Stimulated activated CD8-positive, alpha-beta memory T cell treated with anti-CD3 and anti-CD28 coated beads, Interleukin-4, amount 100 ng/mL, for 1 hour (primary cell): ENCODE measurements at places on chromosomes 11 and 22.

DNA sequence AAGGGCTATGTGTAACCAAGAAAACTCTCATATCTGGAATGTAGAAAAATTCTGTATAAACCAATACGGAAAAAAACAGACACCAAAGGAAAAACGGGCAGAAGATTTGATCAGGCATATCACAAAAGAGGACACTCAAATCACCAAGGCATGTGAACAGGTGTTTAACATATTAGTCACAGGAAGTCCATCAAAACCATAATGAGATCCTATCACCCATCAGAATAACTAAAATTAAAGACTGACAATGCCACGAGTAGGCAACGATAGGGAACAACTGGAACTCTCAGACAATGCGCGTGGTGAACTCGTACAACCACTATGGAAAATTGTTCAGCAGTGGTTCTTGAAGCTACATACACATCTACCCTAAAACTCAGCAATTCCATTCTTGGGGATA lies 94.5 kb downstream of the MICAL3 start:
- no peak for DNase-seq

GRCh38 chr11:73267122-73267846 lies 4.9 kb upstream of the P2RY6 start:
- DNase-seq: no peak

DNA sequence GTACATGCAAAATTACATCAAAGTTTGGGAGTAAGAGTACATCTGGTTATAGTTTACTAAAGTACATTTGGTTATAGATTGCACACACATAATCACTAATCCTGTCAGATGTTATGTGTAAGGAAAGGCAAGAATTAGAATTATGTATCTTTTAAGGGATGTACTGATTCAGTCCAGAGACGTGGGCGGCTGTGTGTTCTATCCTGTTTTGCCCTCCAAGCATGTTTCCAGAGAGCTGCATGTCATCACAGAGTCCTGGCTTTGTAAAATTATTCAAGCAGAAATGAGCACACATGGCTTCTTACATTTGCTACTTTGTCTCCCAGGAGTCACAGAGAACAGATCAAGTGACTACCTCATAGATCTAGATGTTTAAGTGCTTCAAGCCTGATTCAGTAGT lies 33.2 kb upstream of the CEP126 start:
- no peak for DNase-seq

DNA sequence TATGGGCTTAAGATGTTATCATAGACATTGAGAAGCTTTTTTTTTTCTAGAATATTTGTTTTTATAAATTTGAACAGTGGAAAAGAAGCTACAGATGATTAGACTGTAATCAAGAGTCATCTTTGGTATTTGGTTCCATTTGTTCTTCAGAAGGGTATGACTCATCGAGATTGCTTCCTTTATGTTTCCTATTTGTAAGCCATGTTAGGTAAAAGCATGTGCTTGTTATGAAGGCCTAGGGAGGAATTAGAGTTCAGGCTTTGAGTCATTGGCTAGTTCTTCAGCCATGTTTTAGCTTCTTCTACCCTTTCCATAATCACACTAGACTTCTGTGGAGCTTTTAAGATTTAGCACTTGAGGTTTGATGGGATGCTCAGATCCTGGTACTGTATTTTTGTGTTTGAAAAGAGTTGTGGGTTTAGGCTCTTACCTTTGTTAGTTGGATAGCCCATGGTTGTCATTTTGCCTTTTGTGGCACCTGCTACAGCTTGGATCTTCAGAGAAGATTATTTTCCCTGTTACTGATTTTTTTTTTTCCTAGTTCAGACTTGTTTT lies 44.3 kb downstream of the POLD3 start:
- no peak for DNase-seq

DNA sequence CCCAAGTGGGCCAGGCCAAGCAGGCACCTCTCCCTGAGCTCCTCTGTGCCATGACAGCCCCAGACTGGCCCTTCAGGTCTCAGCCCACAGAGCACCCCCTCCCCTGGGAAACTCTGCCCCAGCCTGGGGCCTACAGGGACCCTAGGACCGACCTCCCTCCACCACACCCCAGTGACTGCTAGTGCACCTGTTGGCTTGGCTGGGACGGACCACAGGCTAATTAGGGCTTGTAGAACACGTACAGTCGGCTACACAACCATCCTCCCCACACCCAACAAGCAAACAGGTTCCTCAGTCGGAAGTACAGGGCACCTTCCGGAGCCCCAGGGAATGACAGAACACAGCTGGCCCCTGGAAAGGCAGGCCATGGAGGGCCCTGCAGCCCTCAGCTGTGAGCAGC lies 4.3 kb downstream of the SBF1 start:
- no peak for DNase-seq

DNA sequence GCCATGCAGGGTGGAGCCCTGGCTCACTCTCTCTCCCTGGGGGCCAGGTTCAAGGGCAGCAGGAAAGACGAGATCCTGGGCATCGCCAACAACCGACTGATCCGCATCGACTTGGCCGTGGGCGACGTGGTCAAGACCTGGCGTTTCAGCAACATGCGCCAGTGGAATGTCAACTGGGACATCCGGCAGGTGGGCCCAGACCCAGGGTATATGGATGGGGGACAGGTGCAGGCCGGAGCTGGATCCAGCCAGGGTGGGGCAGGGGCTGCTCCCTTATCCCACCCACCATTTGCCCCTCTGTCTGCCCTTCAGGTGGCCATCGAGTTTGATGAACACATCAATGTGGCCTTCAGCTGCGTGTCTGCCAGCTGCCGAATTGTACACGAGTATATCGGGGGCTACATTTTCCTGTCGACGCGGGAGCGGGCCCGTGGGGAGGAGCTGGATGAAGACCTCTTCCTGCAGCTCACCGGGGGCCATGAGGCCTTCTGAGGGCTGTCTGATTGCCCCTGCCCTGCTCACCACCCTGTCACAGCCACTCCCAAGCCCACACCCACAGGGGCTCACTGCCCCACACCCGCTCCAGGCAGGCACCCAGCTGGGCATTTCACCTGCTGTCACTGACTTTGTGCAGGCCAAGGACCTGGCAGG lies 2.9 kb downstream of the TRPT1 start:
- no peak for DNase-seq

GRCh38 chr22:36701965-36702621 lies 1.5 kb downstream of the CACNG2 start:
- DNase-seq: no peak

DNA sequence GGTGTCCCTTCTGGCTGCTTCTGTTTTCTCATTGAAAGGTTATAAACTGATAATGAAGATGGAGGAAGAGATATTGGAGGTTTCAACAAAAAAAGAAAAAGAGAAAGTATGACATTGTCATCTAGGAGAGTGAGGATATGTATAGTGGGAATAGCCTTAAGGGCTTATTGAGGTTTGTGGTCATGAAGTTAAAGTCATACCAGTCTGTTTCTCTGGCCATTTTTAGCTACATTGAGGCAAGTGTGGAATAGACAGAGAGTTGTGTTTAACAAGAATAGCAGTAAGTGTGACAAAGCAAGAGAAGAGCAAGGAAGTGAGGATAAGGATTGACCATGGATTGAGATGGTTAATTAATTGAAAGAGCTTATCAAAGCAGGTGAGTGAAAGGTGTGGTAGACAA lies 110.4 kb downstream of the ELP4 start:
- DNase-seq: no peak

- no peak for DNase-seq
Observed at GRCh38 chr11:73265853-73266645, 6.1 kb upstream of the P2RY6 start.

DNA sequence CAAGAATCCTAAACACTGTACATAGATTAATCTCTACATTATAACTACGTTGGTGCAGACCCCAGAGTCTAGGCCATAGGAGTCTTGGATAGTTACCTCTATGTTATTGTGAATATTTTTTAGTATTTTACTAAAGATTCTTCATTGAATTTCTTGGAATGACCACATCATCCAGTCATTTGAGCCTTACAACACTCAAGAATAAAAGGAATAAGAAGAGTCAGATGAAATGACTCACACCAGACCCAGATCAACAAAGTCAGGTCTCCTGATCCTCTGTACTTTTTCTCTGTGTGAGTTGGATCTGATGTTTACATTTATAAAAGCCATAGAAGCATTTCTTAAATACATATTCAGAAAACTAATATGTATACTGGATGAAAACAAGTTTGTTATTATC lies 179.2 kb upstream of the ARHGAP20 start:
- no peak for DNase-seq

DNA sequence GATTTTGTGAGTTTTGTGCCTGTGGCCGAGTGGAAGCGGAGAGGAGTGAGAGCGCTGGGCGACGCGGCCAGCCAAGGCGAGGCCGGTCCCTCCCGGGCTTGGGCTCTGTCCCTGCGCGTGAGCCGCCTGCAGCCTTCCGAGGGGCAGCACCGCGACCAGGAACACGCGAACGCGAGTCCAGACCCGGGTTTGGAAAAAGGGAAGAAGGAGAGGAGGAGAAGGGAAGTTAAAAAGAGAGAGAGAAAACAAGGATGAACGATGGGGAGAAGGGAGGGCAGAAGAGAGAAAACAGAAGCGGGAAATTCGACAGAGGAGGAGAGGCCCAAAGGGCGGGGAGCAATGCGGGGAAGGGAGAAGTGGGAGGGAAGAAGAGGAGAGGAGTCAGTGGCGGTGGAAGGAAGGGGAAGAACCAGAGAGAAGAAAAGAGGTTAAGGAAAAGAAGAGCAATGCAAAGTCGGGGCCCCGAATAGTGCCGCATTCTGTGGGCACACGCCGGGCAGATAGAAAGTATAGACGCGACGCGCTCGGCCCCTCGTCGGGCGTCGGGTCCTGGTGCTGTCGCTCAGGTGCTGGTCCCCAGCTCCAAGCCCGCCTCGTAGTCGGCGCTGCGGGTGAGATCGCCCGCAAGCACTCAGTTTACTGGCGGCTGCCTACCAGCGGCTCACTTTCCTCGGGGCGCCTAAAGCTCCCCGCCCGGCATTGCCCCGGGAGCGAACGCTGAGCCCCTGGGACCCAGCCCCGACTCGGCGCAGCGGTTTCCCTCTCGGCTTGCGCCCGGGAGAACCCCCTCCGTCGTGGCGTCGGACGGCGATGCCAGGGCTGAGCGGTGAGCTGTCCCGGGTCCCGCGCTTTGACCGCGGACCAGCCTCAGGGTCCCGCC lies 2.8 kb upstream of the BARX2 start:
- DNase-seq: no peak

DNA sequence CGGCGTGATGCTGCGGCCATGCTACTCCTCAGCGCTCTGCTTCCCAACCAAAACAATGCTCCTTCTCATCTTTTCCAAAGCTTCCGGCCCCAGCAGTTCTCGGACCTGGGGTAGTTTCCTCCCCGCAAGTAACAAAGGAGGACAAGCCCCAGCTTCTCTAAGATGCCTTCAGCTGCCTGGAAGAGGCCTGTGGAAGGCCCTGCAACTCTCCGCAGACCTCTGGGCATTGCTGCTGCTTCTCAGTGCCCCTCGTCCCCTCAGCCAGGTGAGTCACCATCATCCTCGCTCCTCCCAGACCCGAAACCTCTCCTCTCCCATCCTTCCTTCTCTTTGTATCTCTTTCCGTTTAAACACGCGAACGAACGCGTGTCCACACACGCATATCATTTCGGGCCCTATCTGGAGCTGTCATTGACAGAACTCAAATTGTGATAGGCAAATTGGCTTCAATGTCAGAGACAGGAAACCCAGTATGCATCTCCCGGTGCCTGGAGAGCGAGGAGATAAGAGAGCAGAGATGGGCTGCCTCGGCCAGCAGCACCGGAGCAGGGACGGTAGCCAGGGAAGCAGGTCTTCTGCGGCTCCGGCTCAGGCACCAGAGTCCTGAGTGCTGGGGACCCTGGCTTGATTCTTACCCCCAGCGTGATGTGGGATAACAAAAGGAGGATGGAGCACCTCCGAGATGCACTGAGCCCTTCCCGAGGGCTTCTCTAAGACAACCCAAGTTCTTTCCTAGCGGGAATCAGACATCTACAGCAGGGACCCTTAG lies 22.0 kb upstream of the JAM3 start:
- DNase-seq: no peak

DNA sequence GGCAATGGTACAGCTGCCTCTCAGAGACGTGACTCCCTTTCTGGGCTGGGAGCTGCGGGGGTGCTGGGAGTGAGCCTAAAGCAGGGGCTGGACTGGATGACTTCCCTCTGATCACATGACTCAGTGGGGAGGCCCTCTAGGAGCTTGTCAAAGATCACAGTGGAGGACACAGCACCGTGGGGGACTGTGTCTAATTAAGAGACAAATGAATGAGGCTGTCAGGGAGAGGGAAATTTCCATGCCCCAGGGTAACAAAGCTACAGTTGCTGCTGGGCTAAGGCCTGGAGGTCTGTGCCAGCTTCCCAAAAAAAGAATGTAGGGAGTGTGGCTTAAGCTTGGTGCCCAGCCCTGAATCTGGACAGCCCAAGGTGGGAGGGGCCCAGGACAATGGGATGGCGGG lies 262.8 kb upstream of the PLET1 start:
- DNase-seq: no peak

DNA sequence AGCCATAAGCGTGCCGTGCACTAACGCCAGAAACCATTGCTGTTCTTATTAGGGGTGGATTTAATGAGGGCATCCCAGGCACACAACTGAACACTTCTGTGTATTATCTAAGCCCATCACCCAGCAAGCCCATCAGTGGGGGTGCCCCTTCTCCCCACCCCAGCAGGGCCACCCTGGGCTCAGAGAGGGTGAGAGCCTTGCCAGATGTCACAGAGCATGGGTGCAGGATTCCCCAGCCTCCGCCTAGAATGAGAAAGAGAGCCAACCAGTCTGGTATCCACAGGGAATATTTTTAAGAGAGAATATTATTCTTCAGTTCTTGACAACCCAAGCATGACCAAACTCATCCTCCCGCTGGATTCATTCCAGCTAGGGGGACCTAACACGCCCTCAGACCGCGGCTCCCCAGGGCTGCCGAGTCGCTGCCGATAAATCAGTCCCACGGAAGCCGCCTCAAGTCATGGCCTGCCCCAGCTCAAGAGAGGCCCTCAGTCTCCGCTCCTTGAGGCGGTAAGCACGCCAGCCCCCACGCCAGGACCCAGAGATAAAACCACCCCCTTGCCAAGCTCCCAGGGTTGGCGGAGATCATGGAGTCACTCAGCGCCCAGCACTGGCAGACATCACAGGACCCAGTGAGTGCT lies 47.2 kb downstream of the MN1 start:
- no peak for DNase-seq

GRCh38 chr11:106322106-106322505 lies 244.6 kb downstream of the AASDHPPT start:
- DNase-seq: no peak

DNA sequence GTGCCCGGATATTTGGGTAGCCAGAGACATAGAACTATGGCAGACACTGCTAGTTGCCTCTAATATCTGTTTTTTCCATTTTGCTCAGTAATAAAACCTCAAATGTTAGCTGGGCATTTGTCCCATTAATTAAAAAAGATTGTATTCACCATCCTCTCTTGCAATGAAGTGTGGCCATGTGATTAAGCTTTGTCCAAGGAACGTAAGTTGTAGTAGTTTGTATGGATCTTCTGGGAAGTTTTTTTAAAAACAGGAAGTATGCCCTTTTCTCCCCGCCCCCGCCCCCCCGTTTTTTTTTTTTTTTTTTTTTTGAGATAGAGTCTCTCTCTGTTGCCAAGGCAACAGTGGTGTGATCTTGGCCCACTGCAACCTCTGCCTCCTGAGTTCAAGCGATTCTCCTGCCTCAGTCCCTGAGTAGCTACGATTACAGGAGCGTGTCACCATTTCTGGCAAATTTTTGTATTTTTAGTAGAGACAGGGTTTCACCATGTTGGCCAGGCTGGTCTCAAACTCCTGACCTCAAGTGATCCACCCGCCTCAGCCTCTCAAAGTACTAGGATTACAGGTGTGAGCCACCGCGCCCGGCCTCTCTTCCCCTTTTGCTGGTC lies 1.7 kb upstream of the TMEM135 start:
- DNase-seq: no peak
